Activated CD8-positive, alpha-beta memory T cell treated with anti-CD3 and anti-CD28 coated beads for 4 hours (primary cell): ENCODE measurements at places on chromosomes 13 and 19.

DNA sequence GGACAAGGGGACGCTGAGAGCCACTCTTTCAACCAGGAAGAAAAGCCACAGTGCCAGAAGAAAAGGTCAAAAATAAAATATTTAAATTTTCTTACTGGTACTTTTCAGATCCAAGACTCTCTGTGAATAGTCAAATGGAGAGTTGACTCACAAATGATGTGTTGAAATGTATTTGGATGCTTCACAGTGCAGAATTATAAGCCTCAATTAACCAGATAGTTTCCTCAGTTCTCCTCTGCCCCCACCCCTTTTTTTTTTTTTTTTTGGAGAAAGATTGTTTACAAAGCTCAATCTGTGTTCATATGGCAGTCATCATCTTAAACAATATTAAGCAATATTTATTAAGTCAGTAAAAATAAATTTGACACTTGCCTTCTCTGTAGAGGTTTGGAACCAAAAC lies 470.8 kb downstream of the FGF9 start:
- DNase-seq, result no peak

GRCh38 chr13:60838581-60838980 lies 441.6 kb downstream of the TDRD3 start:
- DNase-seq, result no peak

DNA sequence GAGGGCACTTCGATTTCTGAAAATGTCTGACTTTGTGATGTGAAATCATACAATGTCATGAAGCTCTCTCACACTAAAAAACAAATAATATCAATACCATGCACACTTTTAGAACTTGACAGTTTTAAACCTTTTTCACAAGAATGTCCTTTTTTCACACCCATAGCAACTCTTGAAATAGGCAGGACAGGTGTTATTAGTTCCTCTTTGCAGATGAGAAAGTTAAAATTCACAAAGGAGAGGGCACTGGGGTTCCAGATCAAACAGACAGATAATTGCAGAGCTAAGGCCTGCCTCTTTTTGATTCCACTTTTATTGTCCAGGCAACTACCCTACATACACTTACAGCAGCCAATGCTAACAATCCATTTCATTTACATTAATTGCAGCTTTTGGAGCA lies 142.8 kb downstream of the KLF12 start:
- no peak for DNase-seq

DNA sequence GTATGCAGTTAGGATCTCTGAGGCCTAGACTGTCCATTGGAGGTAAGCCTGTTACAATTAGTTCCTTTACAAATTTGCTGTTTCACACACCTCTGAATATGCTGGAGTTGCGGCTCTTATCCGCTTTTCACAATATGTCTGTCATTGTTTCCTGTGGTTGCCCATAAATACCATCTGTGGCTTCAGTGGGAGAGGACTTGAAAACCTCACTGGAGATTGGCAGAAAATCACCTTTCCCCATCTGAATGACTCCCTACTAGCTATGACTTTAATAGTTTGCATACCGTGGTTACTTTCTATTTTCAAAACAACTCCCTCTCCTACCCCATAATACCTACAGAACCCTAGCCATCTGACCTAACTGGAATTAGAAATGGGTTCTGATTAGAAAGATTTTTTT lies 454.3 kb downstream of the PCDH17 start:
- DNase-seq, result no peak

GRCh38 chr13:57627663-57628062 lies 3.9 kb upstream of the PCDH17 start:
- DNase-seq, result no peak

DNA sequence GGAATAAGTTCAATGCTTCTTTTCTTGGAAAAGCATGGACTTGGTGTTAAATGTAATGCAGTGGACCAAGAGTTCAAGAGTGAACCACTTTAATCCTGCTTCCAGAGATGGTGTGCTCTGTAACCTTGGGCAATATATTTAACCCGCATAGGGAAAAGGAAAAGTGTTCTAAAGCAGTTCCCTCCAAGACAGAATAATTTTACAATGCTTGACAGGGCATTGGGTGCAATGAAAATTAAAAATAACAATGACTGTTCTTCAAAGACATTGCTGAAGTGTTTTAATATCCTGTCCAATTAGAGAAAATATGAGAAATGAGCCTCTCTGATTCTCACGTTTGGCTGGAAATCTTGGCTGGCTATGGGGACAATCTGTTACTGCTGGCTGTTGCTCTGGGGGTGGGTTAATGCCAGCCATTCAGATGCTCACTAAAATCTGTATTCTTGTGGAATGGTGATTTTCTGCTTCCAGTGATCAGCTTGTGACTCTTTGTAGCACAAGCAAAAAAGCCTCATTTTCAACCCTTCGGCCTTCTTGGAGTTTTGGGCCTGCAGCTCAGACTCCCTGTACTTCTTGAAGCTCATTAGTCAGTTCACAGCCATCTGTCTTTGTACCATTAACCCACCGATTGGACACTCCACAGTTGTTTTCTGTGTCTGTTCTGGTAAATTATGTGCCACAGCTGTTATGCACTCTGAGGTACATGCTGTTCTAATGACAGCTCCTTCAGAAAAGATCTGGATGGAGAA lies 310.6 kb downstream of the LMO7 start:
- DNase-seq, result no peak
